Effector memory CD4-positive, alpha-beta T cell (primary cell): ENCODE measurements at places on chromosomes 13 and 19.

GRCh38 chr13:113730831-113731191 lies 28.2 kb upstream of the TMEM255B start:
- DNase-seq: no peak

GRCh38 chr13:78816592-78816991 lies 157.6 kb upstream of the OBI1 start:
- no peak for DNase-seq

DNA sequence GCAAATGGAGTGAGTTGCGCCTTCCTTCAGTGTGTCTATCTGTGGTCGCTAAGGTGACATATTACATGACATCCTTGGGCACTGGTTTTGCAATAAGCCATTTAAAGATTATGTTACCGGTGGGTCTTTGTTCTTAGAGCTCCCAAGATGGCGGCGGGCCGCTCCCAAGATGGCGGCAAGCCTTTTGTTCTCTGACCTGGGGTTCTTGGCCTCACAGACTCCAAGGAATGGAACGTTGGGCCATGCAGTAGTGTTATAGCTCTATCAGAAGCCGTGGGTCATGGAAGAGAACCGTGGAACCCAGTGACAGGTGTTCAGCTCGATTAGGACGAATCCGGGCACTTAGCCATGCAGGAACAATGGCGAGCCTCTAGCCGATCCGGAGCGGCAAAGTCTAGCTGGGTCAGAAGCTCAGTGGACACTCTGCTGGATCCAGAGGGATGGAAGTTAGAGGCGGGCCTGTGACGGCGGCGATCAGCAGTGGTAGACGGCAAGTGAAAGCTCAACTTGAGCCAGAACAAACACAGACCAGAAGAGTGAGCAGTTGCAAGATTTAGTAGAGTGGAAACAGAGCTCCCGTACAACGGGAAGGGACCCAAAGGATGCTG lies 188.6 kb downstream of the TEX29 start:
- DNase-seq: no peak

DNA sequence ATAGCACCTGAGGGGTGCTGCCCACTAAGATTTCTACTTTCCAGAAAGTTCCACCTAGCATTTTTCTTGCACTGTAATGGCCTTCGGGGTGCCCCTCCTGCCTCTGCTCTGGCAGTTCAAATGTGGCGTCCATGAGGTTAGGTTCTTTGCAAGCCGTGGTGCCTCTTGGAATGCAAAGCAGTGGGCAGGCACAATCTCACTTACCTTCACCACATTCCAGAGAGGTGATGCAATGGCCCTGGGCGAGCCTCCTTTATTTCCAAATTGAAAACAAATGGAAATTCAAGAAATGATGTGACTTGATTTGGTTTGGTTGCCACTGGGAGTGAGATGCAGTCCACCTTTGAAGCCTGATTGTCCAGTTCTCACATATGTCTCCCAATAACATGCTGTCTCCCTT lies 46.9 kb downstream of the FGF9 start:
- no peak for DNase-seq

- no peak for DNase-seq
Observed at GRCh38 chr13:113835461-113836270, 28.2 kb downstream of the GAS6 start.

DNA sequence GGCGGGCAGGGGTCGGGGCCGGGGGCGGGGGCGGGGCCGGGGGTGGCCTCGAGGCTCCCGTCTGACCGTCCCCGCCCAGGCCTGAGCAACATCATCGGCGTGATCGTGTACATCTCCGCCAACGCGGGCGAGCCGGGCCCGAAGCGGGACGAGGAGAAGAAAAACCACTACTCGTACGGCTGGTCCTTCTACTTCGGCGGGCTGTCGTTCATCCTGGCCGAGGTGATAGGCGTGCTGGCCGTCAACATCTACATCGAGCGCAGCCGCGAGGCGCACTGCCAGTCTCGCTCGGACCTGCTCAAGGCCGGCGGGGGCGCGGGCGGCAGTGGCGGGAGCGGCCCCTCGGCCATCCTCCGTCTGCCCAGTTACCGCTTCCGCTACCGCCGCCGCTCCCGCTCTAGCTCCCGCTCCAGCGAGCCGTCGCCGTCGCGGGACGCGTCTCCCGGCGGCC lies 9.4 kb upstream of the CACNG6 start:
- no peak for DNase-seq
